ENCODE measurements at places on chromosomes 3 and 15. TPM values are rescaled to one million over a fixed set of nuclear protein-coding genes. Genes with fewer than 3 reads are reported as not detected.

The UROC1 gene
- total RNA-seq, result not detected

The ABTB1 gene
- 27.7 TPM for total RNA-seq

The TJP1 gene
- total RNA-seq, result 101 TPM

The CCDC39 gene
- total RNA-seq, result 0.90 TPM

The UBA5 gene
- total RNA-seq, result 31.6 TPM
